ENCODE measurements at places on chromosomes 13 and 19. TPM values are rescaled to one million over a fixed set of nuclear protein-coding genes. Genes with fewer than 3 reads are reported as not detected.

GRCh38 chr19:3575260-3575741 lies 2.6 kb downstream of the HMG20B start:
- no peak for DNase-seq

DNA sequence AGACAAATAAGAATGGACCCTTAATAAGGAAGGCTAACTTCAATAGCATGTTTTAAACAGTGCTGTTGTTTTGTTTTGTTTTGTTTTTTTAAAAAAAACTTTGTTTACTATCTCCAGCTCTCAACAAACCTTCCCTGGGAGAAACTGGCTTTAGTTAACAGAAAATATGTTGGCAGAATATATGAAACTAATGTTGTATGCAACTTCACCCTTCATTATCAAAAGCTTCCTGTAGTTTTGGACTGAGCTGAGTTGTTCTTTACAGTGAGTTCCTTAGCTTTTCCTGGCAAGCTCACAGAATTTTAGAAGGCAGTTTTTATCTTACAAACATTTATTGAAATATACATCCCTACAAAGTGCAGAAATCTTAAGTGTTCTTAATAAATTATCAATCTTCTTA lies 2480.7 kb upstream of the PCDH20 start:
- DNase-seq, result no peak

GRCh38 chr19:6451583-6452222 lies 7.9 kb downstream of the SLC25A23 start:
- DNase-seq, result no peak

DNA sequence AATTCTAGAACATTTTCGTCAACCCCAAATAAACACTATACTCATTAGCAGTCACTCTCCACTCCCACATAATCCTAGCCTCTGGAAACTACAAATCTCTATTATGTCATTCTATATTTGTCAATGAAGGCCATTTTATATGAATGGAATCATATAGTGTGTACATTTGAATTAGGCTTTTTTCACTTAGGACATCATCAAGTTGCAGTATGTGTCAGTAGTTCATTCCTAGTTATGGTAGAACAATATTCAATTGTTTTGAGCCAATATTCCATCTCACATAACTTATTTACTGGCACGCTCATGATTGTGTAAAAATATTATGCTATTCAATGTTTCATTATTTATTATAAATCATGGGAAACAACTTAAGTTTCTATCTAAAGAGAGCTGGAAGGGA lies 1610.4 kb upstream of the MIR17HG start:
- no peak for DNase-seq

DNA sequence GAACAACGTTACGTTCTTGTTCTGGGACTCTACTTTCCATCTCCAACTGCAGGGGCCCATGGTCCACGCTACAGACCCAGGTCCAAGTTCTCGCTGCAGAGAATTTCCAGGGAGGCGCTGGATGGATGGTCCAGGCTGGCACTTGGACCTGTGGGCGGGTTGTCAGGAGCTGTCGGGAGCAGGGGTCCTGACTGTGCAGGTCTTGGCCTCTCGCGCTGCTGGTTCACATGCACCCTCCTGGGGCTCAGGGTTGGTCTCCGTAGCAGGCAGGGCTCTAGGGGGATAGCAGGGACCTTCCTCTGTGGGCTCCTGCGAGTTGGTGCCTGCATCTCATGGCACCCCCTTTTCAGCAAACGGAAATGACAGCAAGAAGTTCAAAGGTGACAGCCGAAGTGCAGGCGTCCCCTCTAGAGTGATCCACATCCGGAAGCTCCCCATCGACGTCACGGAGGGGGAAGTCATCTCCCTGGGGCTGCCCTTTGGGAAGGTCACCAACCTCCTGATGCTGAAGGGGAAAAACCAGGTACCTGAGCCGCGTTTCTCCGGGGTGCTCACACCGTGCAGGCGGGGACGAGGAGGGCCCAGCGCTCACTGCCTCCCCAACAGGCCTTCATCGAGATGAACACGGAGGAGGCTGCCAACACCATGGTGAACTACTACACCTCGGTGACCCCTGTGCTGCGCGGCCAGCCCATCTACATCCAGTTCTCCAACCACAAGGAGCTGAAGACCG lies 6.6 kb downstream of the PTBP1 start:
- DNase-seq, result no peak

DNA sequence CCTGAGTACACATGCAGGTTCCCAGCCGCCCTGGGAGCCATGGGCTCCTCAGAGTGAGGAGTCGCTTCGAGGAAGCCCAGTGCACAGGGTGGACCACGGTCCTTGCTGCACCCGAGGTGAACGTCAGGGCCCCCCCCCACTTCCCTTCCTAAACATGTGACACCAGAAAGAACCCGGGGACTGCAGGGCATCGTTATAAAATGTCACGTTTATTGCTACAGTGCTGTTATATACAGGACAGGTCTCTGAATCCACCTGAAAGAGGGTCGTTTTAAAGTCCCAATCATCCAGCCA lies 3.8 kb upstream of the UQCR11 start:
- DNase-seq, result no peak

DNA sequence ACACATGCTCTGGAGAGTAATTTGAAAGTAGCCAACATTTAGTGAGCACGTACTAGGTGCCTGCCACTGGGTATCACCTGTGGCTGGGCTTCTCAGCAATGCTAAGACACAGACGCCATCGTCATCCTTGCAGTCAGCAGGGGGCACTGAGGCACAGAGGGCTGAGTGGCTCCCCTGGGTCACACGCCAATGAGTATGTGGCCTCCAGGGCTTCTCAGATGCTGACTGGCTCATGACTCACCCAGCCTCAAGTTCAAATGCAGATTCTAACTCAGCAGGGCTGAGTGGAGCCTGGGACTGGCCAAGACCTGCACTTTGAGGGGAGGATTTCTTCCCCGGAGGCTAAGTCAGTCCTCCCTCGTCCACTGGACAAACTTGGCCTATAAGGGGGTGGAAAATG lies 115.1 kb upstream of the CACNA1A start:
- no peak for DNase-seq

DNA sequence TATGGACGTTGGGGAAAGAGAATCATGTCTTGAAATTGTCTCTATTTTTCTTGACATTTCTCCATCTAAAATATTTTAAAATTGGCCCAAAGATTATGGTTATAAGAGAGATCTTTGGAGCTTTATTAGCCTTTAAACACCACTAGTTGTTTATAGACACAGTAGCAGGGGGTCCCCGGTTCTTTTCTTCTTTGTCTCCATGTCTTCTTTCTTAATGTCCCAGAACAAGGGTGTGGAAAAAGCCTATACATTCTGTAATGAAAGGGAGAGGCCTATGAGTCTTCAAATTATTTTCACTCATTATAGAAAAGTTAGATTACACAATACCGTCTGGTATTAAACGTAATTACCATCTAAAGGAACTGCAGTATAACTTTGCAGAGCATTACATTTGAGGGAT lies 300.0 kb downstream of the NALCN start:
- DNase-seq, result no peak

DNA sequence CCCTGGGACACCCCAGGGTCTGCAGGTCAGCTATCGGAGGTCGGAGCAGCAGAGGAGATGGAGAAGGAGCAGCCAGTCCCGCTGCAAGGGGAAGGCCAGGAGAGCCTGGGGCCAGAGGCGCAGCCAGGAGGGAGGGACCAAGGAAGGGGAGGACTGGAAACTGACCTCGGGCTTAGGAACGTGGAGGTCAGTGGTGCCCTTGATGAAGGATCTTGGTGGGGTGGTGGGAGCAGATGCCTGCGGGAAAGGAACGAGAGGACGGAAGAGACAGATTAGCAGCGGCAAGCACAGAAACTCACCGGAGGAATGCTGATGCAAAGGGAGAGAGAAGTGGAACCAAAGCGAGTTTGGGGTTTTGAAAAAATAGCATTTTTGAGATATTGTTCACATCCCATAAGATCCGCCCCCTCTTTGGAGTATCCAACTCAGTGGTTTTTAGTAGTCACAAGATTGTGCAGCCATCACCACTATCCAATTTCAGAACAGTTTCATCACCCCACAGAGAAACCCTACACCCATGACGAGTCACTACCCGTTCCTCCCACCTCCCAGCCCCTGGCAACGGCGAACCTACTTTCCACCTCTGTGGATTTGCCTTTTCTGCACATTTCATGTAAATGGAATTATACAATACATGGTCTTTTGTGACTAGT lies 22.1 kb downstream of the PLEKHF1 start:
- peak; percentile 39 for DNase-seq

GRCh38 chr13:108597943-108598342 lies 31.5 kb upstream of the MYO16 start:
- DNase-seq, result no peak

The ERCC2 gene
- total RNA-seq, result 9.9 TPM

The HCN2 gene
- 14.3 TPM for total RNA-seq

The NRTN gene
- total RNA-seq, result 26.3 TPM

The OR7A10 gene
- not detected for total RNA-seq

The KLF12 gene
- 17.4 TPM for total RNA-seq

The OLFM4 gene
- 0.20 TPM for total RNA-seq

The PTH2 gene
- total RNA-seq, result not detected

The GRK1 gene
- 0.42 TPM for total RNA-seq

The KIR3DL2 gene
- not detected for total RNA-seq

The APC2 gene
- 0.17 TPM for total RNA-seq

All from left ventricle myocardium superior (tissue), 1 donor.